ENCODE measurements at places on chromosomes 6 and 20. TPM values are rescaled to one million over a fixed set of nuclear protein-coding genes. Genes with fewer than 3 reads are reported as not detected.

Gene MDFI
- total RNA-seq, result 0.92 TPM

Gene CNBD2
- total RNA-seq, result 6.4 TPM

Gene ENPP3
- not detected for total RNA-seq

Gene OR14J1
- not detected for total RNA-seq

Gene KCNK15
- total RNA-seq, result 0.74 TPM

Gene COL20A1
- total RNA-seq, result 0.57 TPM

Gene EYS
- total RNA-seq, result 0.19 TPM

Gene BRPF3
- 10.5 TPM for total RNA-seq

Gene SRMS
- total RNA-seq, result not detected

Gene NELFE
- 76.2 TPM for total RNA-seq

Gene SLCO4A1
- total RNA-seq, result 8.4 TPM

Gene EPM2A
- 3.4 TPM for total RNA-seq

Gene POM121L2
- total RNA-seq, result 0.04 TPM

Gene CTCFL
- total RNA-seq, result 0.06 TPM

Gene HUS1B
- total RNA-seq, result 0.35 TPM

Gene C6orf52
- 1.1 TPM for total RNA-seq

Gene CPNE5
- total RNA-seq, result not detected

Gene ATP6V1G2
- 0.64 TPM for total RNA-seq

Gene ITPA
- total RNA-seq, result 147 TPM

Gene PRRC2A
- total RNA-seq, result 87.3 TPM

Gene PFDN6
- total RNA-seq, result 98.0 TPM

Gene GTSF1L
- not detected for total RNA-seq

Gene PKHD1
- total RNA-seq, result not detected

Gene VPS52
- 20.3 TPM for total RNA-seq

Gene TSPYL1
- 33.6 TPM for total RNA-seq

Gene GHRH
- not detected for total RNA-seq

Gene KIF25
- not detected for total RNA-seq

Gene CST4
- not detected for total RNA-seq

Gene PDYN
- not detected for total RNA-seq

Gene MEI4
- not detected for total RNA-seq

Gene ADGB
- total RNA-seq, result not detected

Gene C6orf58
- total RNA-seq, result 0.15 TPM

Gene MYLK4
- 0.15 TPM for total RNA-seq

Gene RAET1E
- 3.2 TPM for total RNA-seq

Gene CLDN20
- total RNA-seq, result not detected

Gene SNX9
- total RNA-seq, result 24.9 TPM

Gene CLIC5
- total RNA-seq, result not detected

Gene OPRM1
- not detected for total RNA-seq

Gene LY6G6D
- total RNA-seq, result not detected

Gene GPLD1
- total RNA-seq, result 1.3 TPM

Gene PEX7
- 5.1 TPM for total RNA-seq

Gene MUC22
- total RNA-seq, result 0.03 TPM

Gene COL9A3
- total RNA-seq, result 0.54 TPM

Gene PRICKLE4
- total RNA-seq, result 0.76 TPM

Gene PACRG
- total RNA-seq, result not detected

Gene GINS1
- 32.5 TPM for total RNA-seq

Gene TRIM31
- 1.2 TPM for total RNA-seq

Gene L3MBTL1
- 1.9 TPM for total RNA-seq

Gene RGS17
- total RNA-seq, result 7.2 TPM

Gene LY86
- total RNA-seq, result not detected

Gene CLPSL1
- total RNA-seq, result not detected

Gene ACTL10
- not detected for total RNA-seq

Gene USP49
- 0.96 TPM for total RNA-seq

Gene MRS2
- 22.3 TPM for total RNA-seq

Gene HSPA1L
- 1.8 TPM for total RNA-seq

Gene MRPL18
- total RNA-seq, result 103 TPM

Gene SCRT2
- not detected for total RNA-seq
